ENCODE measurements at places on chromosomes 1 and 21. TPM values are rescaled to one million over a fixed set of nuclear protein-coding genes. Genes with fewer than 3 reads are reported as not detected.

Gene CDK18
- total RNA-seq = 1.7 TPM

Gene FMO2
- total RNA-seq = 0.05 TPM

Gene ADGRB2
- 0.17 TPM for total RNA-seq

Gene SMCP
- total RNA-seq = not detected

Gene THEM5
- total RNA-seq = not detected

Gene LCE1C
- not detected for total RNA-seq

Gene LCE5A
- not detected for total RNA-seq

Gene FGR
- 0.74 TPM for total RNA-seq

Gene REG4
- not detected for total RNA-seq

Gene ERG
- 98.8 TPM for total RNA-seq

Gene SLC45A1
- total RNA-seq = 1.7 TPM

Gene CYP4Z1
- total RNA-seq = not detected

Gene PPM1J
- 0.74 TPM for total RNA-seq

Gene GIPC2
- 55.5 TPM for total RNA-seq

Gene VCAM1
- total RNA-seq = 24.5 TPM

Gene RASSF5
- total RNA-seq = 0.33 TPM

Gene TMOD4
- 0.56 TPM for total RNA-seq

Gene AVPR1B
- total RNA-seq = 0.05 TPM

Gene PADI4
- total RNA-seq = not detected

Gene RSPH1
- total RNA-seq = not detected

Gene ADORA3
- not detected for total RNA-seq

Gene METTL13
- total RNA-seq = 32.2 TPM

Gene PRDM2
- 13.3 TPM for total RNA-seq

Gene PLA2G2D
- not detected for total RNA-seq

Gene LCA5L
- 1.7 TPM for total RNA-seq

Gene KRTAP19-3
- not detected for total RNA-seq

Gene PBX1
- 8.9 TPM for total RNA-seq

Gene ITGB3BP
- total RNA-seq = 21.0 TPM

Gene OLFML2B
- total RNA-seq = 0.17 TPM

Gene GBP5
- 0.09 TPM for total RNA-seq

Gene ATP1A4
- total RNA-seq = not detected

Gene VHLL
- total RNA-seq = not detected

Gene KCNJ9
- not detected for total RNA-seq

Gene B3GALT6
- total RNA-seq = 46.6 TPM

Gene TSPAN2
- total RNA-seq = 1.3 TPM

Gene LIN9
- total RNA-seq = 5.8 TPM

Gene NPHS2
- not detected for total RNA-seq

Gene NUP210L
- 0.09 TPM for total RNA-seq

Gene NME7
- 18.0 TPM for total RNA-seq

Gene KLF17
- total RNA-seq = not detected

Gene LRRC53
- not detected for total RNA-seq

Gene MIS18A
- total RNA-seq = 6.8 TPM

Gene RCC1
- 54.5 TPM for total RNA-seq

Gene GUCA2B
- not detected for total RNA-seq

Gene IGSF9
- total RNA-seq = not detected

Gene CD1D
- not detected for total RNA-seq

Gene COL24A1
- not detected for total RNA-seq

Gene PKNOX1
- 17.9 TPM for total RNA-seq

Gene SLC2A1
- 28.6 TPM for total RNA-seq

Gene KCND3
- 1.4 TPM for total RNA-seq

Gene CENPF
- total RNA-seq = 22.3 TPM

Gene ZNF695
- total RNA-seq = 2.7 TPM

Gene CFHR1
- not detected for total RNA-seq

Gene CAMTA1
- total RNA-seq = 58.4 TPM

Gene RGL1
- total RNA-seq = 29.3 TPM

Gene PDZK1
- total RNA-seq = 0.34 TPM

Gene SLC5A9
- not detected for total RNA-seq
